ENCODE measurements at places on chromosomes 2 and 18.

GRCh38 chr2:216918088-216918680 lies 58.3 kb upstream of the TNP1 start:
- DNase-seq: no peak

DNA sequence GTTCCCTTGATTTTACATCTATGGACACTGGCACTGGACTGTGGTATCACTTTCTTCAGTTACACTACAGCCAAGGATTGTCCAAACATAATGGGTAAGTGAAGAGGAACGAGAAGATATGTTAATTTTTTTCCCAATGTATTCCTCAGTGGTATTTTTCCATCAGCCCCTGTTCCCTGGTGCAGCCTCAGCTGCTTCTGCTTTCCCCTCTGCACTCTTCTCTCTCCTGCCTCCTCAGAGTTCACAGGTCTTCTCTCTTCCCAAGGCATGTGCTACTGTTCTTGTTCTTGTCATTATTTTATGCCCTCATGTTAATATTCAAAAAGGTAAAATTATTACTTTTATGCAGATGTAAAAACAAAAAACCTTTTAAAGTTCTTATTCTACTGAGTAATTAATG lies 378.0 kb upstream of the NRXN1 start:
- no peak for DNase-seq

DNA sequence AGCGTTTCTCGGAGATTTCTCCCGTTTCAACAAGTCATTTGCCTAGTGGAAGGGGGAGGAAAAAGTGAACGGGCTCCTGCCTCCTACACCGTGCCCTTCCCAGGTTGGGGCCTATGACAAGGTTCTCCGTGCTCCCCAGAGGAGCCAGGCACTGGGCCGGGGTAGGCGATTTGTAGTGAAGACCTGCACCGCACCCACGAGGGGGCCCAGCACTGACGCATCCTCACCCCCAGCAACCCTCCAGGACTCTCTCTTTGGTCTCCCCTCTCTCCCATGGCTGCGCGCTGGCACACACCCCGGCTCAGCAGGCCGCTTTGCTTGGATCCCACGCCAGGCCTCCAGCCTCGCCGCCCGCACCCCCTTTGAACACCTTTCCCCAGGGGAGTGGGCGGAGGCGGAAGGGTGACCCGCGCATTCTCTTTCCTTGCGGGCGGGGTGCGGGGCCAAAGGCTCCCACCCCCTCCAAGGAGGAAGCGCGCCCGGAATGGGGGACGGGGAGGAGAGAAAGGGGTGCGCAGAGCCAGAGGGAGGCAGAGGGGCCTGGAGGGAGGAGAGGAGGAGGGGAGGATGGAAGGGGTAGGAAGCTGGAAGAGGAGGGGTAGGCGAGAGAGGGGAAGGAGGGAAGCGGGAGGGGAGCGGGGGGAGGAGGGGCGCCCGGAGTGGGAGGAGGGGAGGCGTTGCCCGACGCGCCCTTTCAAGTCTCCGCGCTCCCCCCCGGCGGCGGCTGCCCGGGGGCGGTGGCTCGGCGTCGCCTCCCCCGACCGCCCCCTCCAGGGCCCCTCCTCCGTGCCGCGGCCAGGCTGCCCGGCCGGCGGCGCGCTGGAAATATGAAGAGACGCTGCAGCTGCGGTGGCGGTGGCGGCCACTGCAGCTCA lies at the start of gene APCDD1:
Gene APCDD1, plus strand, starts transcription at position 830 of the 875 bp plus-strand sequence. CDS start 347 bp downstream, outside the sequence.
- DNase-seq: no peak

GRCh38 chr18:32455361-32455760 lies 15.3 kb downstream of the GAREM1 start:
- no peak for DNase-seq

DNA sequence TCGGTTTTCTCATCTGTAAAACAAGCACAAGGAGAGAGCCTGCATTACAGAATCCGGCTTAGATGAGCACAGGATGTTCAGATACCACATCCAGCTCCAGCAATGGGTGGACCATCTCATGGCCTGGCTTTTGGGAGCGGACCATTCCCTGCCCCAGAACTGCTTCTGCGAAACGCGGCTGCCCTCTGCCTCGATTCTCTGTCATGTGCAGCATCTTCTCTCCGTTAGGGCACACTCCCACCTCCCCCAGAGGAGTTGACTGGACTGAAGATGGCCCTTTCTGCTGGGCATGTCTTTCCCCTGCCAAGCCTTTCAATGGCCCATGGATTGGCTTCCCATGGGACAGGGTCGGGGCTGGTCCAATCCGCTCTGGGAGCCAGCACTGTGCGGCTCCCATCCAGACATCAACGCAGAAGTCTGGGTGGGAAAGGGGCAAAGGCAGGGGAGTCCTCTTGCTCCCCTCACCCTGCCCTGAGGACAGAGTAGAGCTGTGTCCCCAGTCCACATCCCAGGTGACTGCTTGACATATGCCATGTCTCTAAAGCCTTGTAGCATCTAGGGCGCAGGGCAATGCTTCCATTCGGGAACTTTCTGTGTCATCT lies 14.3 kb upstream of the FAHD2A start:
- no peak for DNase-seq

DNA sequence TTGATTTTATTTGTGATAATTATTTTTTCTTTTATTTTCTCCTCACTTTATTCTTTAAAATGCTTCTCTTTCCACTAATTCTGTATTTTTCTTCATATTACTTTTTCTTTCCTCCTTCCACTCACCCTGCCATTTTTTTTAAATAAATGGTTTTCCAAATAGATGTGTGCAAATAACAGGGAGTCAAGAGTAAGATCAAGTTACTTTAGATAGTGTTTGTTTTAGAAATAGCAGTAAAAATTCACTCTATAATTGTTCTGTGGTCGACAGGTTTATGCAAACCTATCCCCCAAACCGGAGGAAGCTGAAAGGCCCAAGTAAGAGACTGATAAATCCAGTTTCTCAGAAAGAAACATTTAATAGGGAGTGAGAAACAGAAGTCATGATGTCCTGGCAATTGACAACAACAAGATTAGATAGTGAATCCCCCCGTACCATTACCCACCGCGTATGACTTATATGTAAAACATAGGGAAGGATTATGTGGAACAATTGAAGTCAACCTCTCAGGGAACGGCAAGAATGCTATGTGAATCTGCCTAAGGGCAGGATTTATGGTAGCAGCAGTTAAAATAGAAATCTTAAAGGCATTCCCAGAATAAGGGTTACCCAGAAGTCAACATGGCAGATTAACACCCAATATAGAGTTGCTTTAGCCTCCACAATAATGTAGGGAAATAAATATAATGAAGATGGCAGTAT lies 75.5 kb downstream of the KYNU start:
- no peak for DNase-seq

DNA sequence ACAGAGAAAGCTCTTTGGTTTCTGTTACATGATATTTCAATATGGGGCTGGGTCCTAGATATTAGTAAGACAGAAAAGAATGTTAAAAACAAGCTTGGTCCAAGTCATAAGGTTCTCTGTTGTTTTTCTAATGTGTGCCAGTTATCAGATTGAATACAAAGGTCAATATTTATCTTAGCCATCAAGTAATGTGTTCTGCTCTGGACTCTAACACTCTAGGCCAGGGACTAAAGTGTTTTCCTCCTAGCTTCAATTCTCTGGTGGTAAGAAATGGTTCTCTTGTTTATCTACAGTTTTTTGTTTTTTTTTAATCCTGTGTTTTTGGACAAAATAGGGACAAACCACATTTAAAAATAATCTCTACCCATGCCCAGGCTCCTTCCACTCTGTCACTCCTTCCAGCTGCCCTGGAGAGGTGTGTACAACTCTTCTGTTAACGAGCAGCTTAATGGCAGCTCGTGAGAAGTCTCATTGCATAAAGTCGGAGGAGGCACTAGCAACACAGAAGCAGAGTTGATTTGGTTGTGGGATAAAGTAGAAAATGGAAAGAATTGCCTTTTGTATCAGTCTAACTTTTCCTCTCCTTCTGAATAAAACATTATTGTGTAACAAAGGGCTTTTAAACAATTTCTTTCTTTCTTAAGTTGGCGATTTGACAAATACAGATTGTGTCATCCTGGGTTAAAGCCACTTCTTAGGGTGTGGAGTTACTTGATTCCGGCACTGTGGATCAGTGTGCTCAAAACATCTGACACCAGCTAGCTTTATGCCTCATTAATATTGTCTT lies 8.0 kb upstream of the SESTD1 start:
- no peak for DNase-seq

GRCh38 chr2:102660574-102660973 lies 41.2 kb downstream of the SLC9A2 start:
- no peak for DNase-seq

DNA sequence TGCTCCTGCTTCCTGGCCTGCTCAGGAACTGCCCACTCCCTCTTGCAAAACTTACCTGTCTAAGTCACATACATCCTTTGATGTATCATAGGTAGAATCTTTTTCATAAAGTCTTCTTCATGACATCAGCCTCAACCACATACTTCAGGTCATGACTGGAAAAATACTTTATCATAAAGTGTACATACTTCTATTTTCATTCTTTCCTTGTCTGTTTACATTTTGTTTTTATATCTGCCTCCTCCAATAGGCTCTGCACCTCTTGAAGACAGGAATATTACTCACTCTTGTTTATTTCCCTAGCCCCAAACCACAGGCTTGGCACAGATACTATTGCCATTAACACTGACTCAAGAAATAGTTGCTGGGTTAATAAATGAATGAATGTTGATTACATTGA lies 43.6 kb upstream of the ZNF804A start:
- DNase-seq: no peak

DNA sequence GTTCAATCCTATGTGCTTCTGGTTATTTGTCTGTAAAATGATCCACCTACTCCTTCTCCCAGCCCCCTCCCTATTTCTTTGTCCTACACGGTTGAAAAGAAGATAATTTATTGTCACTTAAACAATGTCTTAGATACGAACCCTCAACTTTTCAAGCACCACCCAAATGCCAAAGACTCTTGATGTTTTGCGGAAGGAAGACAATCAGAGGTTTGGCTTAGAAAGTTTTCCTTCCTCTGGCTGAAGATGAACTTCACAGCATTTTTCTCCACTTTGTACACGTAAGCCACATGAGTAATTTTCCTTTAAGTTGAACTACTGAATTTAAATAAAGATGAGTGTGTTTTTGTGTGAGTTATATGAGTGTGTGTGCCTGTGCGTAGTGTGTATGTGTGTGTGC lies 25.5 kb upstream of the SLC8A1 start:
- no peak for DNase-seq

- DNase-seq: no peak
Observed at GRCh38 chr2:134327367-134327766, 73.5 kb downstream of the MGAT5 start.

GRCh38 chr2:109437325-109438090 lies 176.3 kb downstream of the SEPTIN10 start:
- no peak for DNase-seq

- no peak for DNase-seq
Observed at GRCh38 chr2:163878718-163879117, 142.9 kb upstream of the FIGN start.

- no peak for DNase-seq
Observed at GRCh38 chr2:29742656-29743055, 178.7 kb downstream of the ALK start.

GRCh38 chr2:85393836-85394235 lies 16.3 kb downstream of the CAPG start:
- DNase-seq: no peak

DNA sequence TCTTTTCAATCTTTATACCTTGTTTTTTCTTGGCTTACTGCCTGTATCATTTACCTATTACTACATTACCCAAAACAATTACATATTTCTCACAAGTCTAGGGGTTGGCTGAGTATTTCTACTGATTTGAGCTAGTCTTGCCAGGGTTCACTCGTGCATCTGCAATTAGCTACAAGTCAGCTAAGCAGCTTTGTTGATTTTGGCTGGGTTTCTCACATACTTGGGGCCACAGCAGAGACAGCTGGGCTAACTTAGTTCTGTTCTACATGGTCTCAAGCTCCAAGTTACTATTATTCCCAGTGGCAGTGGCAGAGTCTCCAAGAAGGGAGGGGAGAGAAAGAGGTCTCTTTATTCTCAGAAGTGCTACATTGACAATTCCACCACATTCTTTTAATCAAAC lies 54.7 kb upstream of the SP5 start:
- no peak for DNase-seq

GRCh38 chr2:1366546-1367134 lies 46.6 kb upstream of the TPO start:
- no peak for DNase-seq

DNA sequence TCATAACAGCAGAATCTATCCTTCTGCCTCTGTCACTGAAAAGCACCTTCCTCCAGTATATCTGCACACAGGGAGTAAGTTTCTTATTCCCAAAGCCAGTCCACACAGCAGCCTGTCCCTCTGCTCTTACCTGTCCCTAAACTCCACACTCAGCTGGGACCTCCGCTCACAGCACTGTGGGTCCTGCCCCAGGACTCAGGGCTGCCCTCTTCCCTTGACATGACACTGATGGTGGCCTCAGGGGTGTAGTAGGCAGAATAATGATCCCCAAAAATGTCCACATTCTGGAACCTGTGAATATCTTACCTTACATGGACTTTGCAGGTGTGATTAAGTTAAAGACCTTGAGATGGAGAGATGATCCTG lies 39.7 kb upstream of the EML4 start:
- DNase-seq: no peak

GRCh38 chr18:61596296-61596695 lies 263.1 kb downstream of the CDH20 start:
- no peak for DNase-seq

DNA sequence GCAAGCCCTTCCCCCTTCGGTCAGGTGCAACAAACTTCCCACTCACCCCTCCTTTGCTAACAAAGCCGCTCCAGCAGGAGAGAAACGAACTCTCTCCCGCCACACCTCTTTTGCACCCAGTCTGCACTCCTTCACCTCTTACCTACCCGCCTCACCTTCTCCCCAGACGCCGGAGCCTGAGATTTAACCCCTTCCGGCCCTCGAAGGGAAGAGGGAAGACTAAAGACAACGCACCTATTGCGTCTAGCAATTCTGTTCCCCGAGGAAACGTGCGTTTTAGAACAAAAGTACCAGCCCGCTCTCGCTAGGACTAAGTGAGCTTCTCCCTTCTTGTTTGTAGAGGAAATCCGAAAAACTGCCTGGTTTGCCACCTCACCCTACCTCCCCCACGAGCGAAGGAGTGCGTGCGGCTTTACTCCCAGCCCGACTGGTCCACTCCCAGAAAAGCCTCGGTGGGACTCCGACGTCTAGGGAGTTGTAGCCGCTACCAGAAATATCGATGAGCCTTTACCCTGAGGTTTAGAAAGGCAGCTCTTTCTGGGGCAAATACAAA lies 441 bp upstream of the PEX13 start:
- DNase-seq: no peak

DNA sequence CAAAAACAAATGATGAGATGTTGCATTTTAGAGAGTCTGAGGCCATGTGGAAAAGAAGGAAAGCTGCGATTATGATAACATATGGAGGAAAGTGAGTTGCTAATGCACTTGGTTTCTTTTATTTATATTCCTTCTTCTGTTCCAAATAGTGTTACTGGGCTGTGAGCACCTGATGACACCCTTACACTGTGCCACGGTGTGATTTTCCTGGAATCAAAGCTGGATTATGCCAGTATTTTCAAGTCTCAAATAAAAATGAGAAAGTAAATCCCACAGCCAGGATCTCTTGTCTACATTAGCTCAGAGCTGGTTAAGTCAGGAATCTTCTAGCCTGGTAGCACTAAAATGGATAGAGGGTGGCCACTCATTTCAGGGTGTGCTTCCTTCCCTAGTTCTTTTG lies 670.8 kb downstream of the TDRD15 start:
- DNase-seq: no peak

GRCh38 chr2:86790134-86790675 lies 508 bp downstream of the CD8A start:
- no peak for DNase-seq

GRCh38 chr2:223494942-223495341 lies 107.2 kb downstream of the SCG2 start:
- no peak for DNase-seq
